Activated CD4-positive, alpha-beta memory T cell treated with anti-CD3 and anti-CD28 coated beads, Interleukin-2, amount 10 ng/mL, durations not matched to agents 7 days and 5 days (primary cell): ENCODE measurements at places on chromosomes 6 and 20.

DNA sequence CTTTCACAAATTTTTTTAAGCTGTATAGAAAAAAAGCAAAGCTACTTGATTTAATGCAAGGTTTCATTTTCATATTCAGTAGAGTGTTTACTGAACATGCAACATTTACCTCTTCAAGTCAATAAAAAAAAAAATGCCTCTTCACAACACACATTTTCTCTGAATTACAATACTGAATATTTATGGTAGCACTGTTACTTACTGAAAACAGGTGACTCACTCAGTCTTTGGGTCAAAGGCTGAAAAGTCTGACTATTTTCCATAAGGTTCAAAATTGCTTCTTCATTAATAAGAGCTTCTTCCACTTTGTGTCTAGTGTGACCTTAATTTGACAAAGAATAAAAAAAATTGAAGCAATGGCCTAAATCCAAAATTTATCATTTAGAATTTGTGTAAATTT, 101.9 kb downstream of the REV3L start:
- DNase-seq, result no peak

- DNase-seq, result peak; percentile 93
Measured at GRCh38 chr6:33204415-33205190, at the start of gene HSD17B8. TSS of gene HSD17B8 (plus strand) at chr6:33204655. CDS start at chr6:33204669, 14 bp downstream.

DNA sequence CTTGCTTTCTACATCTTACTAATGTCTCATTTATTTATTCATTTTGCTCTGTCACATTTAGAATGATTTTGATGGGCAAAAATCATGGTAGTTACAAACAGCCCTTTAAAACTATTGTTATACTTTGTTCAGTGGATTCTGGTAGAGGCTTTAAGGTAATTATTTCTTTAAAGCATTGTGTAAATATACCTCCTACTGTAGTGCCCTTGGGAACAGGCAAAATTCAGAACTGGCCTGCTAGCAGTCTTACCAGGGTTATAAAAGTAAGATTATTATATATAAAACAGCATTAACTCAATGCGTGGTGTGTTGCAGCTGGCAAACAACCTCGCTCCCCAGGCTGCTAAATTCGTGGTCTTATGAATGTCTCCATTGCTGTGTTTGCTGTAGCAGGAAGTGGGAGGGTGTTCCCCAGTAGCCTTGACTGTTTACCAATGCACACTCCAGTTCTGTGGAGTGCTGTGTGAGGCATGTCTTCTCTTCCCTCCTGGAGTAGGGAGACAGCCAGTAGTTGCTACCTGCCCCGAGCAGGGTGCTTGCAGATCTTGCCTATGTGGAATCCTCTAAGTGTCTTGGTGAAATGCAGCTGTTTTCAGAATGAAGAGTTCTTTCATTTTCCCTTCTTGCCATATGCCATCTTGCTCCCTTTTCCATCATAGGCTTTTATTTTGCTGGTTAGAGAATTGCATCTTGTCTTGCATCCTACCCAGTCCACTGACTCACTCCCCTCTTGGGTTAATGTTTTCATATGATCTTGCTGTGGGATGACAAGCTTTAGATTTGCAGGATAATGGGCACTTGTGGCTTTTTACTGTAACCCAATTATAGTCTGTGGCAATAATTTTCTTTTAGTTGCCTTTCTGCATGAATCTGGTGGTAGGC, 45.3 kb downstream of the IGF2R start:
- peak; percentile 39 for DNase-seq

DNA sequence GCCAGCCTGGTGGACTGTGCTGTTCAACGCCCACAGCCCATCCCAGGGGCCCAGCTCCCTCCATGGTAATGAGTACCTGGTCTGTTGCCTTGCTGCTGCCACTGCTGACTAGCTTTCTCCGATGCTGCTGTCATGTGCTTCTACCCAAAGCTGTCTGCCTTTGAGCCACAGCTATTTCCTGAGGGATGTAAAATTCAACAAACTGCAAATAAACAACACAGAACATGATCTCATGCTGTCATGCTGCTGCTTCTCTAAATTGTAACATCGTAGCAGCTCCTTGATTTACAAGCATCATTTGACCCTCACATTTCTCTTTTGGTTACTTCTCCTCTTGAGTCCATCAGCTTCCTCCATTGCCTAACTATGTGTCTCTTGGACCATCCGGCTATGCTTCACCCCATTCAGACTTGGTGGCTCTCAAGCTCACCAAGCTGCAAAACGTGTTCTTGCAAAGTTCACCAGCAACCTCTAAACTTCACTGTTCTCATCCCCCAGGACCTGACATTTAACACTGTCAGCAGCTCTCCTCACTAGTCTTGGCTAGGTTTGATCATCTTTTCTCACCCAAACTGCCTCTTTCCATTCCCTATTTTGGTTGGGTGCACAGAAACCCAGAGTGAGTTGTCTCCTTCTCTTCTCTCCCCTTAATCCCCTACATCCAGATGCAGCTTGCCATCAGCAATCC, 54.6 kb downstream of the FYN start:
- DNase-seq, result no peak

GRCh38 chr6:108627692-108628550, 67.2 kb downstream of the FOXO3 start:
- no peak for DNase-seq

GRCh38 chr6:132598473-132598872, 8.9 kb upstream of the TAAR5 start:
- DNase-seq, result no peak

DNA sequence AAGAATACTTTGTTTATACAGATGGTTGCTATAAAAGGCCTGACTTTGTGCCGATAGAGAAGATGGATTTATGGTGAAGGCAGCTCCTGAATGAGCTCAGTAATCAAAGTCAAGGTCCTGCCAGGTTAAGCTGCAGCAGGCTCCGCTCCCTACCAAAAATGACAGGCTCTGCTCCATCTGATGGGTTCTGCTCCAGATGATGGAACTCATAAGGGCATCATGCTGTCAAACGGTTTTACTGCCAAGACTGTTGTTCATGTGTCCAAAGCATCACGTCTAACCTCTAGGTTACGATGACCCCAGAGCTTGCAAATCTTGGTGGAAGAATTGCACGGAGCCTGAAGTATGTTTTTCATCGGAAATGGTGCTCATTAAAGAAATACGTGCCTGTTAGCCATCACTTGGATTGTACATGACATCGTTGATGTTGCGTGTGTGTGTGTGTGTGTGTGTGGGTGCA, 19.2 kb upstream of the PTGIS start:
- DNase-seq, result no peak

GRCh38 chr6:157550114-157550989, 169.4 kb downstream of the ZDHHC14 start:
- DNase-seq, result peak; percentile 54

GRCh38 chr6:32255199-32256153, 31.6 kb upstream of the NOTCH4 start:
- peak; percentile 41 for DNase-seq

GRCh38 chr6:123420512-123420911, 216.2 kb downstream of the TRDN start:
- no peak for DNase-seq

DNA sequence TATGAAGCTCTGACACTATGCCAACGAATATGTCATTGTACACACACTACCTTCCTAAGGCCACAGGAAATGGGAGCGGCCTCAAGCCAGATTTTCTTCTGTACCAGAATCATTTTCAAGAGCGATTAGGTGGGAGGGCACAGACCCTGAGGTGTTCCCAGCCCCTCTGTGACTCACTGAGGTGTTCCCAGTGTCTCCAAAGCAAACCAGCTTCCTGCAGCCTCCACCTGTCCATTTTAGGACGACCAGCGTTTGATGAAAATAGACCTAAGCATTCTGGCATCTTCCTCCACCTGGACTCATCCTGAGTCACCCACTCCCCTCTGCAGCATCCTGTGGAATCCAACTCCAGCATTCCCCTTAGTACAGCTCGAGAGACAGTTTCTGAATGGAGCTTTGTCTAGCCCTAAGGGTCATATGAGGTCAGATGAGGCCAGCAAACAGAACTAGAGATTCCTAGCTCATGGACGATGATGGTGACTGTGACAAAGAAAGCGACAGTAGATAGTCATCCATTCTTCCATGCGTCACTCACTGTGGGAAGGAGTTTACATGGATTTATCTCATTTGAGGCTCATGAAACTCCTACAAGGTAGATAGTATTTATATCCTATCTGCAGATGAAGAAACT, 203.4 kb downstream of the PTPRT start:
- no peak for DNase-seq

DNA sequence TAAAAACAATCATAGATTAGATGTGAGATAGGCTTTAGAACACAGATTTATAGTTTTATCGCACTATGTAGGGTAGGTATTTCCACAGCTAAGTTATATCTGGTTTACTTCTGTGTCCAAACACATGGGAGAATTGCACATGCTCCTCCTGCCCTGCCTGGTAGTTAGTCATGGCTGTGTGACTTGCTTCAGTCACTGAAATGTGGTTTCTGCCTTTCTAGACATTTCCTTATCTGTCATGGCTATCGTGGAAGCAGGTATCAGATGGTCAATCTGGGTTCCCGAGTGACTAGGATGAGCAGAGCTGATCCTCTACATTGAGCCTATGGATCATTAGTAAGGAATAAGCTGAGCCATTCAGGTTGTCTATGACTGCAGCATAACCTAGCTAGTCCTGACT, 117.8 kb upstream of the GMDS start:
- no peak for DNase-seq

- DNase-seq, result no peak
Measured at GRCh38 chr20:63890616-63891015, 4.3 kb upstream of the DNAJC5 start.
